ENCODE measurements at places on chromosomes 1 and 21.
A peak's percentile ranks its signal among the peaks of the same experiment; 100 is the strongest.

DNA sequence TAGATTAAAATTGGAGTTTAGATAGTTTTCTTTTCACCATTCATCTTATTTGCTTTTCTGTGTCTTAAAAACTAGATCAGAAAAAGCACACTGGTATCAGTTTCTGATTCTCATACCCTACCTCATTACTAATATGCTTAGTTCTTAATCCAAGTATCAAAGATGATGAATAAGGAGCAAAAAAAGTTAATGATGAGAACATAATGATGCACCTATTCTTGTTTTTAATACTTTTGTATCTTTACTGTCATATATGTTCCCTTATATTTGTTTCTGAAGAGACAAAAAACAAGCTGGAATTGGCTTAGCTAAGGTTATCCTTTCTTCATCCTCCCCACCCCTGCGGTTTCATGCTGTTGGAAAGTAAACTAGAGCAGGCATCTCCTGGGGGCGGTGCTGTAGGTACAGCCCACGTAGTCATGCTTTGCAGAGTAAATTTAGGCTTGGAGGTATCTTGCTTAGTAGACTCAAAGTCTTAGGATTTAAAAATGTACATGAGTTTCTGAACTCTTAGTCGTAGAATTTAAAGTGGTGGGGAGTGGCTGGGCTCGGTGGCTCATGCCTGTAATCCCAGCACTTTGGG lies 16.4 kb downstream of the CNIH4 start:
- no peak for DNase-seq

DNA sequence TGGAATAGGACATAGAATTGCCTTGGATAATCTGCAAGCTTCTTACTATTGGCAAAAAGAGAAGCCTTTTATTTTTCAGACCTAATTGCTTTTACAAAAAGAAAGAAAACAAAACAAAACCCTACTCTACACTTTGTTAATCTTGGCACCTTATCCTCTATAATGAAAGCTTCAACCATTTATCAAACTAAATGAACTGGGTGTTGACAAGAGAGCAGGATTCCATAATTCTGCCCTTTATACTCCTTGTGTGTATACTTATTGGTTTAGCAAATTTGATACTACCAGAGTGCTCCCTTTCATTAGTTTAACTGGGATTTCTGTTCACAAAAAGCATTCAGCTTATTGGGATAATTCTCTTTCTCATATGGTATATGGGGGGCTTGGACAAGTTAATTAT lies 3.0 kb upstream of the TMCC2 start:
- peak; percentile 66 for DNase-seq

GRCh38 chr1:93658188-93658587 lies 23.4 kb downstream of the BCAR3 start:
- no peak for DNase-seq

GRCh38 chr21:36478207-36478701 lies 1.7 kb downstream of the CLDN14 start:
- DNase-seq, result no peak

- no peak for DNase-seq
Observed at GRCh38 chr1:201460814-201461644, 8.0 kb downstream of the PHLDA3 start.

DNA sequence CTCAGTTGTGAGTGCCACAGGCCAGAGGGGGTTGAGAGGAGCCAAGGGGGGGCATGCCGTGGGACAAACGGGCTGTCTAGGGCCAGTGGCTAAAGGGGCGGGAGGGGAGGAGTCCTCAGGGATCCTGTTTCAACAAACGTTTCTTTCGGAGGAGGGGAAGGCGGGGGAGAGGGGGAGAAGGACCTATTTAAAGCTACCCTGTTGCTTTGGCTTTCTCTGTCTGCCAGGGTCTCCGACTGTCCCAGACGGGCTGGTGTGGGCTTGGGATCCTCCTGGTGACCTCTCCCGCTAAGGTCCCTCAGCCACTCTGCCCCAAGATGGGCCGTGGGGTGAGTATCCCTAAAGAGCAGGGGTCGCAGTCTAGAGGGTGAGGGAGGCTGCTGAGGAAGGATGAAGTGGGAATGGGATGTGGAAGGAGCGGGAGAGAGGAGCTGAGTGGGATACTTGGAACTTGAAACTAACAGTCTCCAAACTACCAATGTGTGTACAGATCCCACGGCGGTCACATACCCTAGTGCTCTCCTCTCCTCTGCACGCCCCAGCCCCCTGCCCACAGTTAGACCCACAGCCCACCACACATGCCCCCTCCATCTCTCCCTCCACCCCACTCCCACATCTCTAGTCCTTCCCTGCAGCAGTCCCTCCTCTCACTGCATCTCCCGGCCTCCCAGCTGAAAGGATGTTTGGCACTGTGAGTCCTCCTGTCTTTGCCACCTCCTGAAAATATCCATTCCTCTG lies at the start of gene ATP1A2:
Gene ATP1A2, plus strand, starts transcription at position 215 of the 738 bp plus-strand sequence. Its CDS starts 103 bp downstream, at position 318.
- DNase-seq, result no peak

DNA sequence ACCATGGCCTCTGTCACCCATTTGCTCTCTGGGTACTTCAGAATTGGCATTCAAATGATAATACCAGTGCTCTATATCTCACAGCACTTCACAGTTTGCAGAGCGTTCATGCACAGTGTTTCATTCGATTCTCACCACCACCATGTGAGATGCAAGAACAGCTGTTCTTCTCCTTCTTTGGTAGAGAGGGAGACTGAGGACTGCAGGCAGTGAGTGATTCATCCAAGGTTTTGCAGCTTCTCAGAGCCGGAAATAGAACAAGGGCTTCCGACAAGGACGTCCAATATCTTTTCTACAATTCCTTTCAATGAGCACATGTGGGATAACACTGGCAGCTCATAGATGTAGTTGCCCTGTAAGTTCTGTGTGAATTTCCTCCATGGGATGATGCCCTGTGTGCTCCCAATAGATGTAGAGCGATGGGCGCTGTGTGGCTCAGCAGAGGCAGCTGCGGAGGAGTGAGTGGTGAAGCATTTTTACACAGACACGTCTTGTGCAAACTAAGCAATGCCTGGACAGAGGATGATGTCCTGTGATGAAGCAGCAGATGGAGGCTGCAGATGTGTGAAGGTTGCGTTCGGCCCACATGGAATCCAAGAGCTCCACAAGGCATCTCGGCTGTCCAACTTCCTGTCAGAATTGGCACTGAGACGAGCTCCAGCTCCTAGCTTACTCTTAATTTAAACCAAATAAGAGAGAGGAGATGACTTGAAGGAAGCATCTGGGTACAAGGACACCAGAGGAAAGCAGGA lies 24.9 kb downstream of the MT1HL1 start:
- no peak for DNase-seq

DNA sequence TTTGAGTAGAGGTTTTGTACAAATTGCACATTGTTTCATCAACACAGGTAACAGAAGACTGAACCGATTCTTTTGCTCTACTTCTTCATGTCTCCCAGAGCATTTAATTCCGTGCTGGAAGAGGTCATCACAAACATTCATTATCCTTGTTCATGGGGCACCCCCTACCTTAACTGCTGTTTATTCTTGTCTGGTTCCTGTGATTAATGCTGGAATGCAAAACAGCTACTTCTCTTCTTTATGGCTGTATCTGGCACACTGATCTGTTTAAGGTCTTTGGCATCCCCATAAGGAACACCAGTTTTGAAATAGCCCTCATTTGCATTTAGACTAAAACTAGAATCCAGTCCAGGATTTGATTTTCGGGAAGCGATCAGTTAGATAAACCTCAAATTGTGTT lies 42.2 kb downstream of the NTNG1 start:
- peak; percentile 42 for DNase-seq

GRCh38 chr1:193115629-193116227 lies 6.1 kb upstream of the CDC73 start:
- DNase-seq, result no peak

DNA sequence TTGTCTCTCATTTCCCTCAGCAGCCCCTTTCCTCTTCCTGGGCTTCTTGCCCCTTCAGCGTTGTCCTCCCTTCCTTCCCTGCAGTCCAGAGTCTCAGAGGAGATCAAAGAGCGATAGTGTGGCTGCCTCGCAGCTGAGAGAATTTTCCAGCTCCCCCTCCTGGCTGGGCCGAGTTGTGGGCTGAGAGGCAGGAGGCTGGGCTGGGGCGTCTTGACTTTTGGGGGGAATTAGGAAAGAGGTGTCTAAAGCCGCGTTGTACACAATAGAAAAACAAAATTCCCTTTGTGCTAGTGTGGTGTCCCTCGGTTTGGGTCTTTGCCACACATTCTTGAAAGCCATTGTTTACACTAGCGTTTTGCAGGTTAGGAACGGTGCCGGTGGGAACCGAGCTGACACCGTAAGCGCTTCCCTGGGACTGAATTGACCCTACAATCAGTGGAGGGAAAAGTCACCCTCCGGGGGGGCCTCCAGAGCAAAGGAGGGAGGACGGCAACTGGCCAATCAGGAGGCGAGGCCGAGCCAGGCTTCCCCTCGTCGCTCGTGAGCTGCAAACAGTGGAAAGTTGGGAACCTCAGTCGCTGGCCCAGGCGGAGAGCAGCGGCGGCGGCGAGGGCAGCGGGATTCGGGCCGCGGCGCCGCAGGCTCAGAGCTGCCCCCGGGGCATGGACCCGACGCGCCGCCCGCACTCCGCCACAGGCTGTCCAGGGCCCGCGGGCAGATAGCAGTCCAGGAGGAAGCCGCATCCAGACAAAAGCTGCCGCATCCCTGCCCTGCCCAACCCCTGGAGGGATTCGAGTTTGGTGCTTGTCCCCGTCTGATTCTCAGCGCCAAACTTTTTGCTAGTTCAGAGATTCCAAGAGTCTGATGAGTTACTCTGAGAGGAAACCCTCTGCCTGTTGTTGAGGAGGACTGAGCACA lies at the start of gene HMCN1:
Gene HMCN1, plus strand, starts transcription at position 574 of the 918 bp plus-strand sequence. CDS start 389 bp downstream, outside the sequence.
- DNase-seq, result peak; percentile 35

DNA sequence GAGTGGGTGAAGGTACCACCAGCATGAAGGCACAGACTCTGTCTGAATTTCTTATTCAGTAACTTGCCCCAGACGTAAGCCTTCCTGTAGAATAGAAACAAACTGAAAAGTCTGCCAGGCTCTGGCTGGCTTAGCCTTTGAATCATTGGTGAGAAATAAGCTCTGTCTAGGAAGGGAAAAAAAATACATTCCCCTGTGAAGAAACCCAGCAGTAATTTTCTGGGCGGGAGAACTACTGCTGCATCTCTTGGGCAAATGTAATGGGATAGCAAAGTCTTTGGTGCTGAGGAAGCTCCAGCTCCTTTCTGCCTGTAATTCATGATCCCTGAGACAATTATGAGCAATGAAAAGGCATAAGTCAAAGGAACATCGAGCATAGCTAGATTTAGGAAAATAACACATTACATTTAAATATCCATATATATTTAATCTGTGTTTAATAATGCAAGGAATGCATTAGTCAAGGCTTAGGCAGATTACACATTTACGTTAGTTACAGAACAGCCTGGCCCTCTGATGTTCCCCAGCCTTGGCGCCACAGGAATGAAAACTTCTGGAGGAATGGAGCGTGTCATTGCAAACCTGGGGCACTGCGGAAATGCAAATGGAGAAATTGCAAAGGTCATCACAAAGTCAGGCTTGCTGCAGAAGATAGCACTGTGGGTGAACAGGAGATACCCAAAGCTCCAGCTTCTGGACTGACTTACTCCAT lies 216.3 kb upstream of the CAMK1G start:
- no peak for DNase-seq

GRCh38 chr1:61083013-61083806 lies 849 bp downstream of the NFIA start:
- DNase-seq, result no peak

- DNase-seq, result no peak
Observed at GRCh38 chr1:69994241-69994640, 211.1 kb downstream of the LRRC40 start.

DNA sequence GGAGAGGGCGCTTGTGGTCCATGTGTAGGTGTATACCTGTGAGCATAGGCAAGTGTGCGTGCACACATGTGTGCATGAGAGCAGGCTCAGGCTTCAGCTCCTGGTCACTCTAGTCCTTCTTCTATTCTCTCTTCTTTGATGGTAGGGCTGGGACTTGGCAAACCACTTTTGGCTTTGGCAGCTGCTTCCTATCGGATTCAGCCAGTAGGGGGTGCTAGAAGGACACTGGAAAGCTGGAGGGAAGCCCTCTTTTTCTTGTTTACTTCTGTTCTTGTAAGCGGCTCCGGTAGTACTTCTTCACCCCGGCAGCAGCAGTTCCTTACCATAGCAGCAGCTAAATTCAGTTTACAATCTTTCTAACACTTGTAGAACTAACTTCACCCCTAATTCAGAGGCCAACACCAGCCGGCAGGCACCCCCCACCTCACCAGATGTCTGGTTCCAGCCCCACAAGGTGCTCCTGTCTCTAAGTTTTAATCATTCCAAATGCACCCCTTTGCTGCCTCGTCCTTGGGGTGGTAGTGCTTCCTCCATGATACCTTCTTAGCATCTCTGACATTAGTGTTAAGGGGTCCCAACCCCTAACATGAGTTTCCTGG lies 25.1 kb downstream of the NENF start:
- peak; percentile 41 for DNase-seq

DNA sequence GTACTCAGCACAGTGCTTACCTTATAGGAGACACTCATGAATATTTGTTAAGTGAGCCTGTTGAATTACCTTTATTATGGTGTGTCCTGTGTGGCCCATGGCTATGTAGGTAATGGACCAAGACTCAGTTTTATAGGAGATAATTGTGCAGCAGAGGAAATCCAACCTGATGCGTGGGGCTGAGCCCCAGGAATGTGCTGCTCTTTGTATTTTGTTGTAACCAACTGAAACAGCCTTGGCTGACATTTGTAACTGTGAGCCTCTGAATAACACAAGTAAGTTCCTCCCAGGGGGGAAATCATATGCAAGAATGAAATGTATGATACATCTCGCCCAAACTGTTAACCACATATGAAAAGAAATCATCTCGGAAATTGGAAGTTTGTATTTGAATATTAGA lies 364.2 kb upstream of the ZP4 start:
- no peak for DNase-seq

DNA sequence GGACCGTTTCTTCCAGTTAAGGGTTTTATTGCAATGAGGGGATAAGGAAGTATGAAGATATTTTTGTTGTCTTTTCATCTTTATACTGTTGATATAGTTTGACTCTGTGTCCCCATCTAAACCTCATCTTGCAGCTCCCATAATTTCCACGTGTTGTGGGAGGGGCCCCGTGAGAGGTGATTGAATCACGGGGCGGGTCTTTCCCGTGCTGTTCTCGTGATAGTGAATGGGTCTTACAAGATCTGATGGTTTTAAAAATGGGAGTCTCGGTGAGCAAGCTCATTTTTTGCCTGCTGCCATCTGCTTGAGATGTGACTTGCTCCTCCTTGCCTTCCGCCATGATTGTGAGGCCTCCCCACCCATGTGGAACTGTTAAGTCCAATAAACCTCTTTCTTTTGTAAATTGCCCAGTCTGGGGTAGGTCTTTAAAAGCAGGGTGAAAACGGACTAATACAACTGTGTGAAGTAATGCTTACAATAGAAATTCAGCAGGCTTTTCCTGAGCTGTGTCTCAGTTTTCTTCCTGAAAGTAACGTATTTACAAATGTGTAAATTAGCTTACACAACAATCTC lies 377.3 kb downstream of the SIPA1L2 start:
- DNase-seq, result no peak
